ENCODE measurements at places on chromosomes 12 and 14.

GRCh38 chr14:100824901-100825712, 811 bp upstream of the MEG3 start:
- DNase-seq = no peak

- DNase-seq = no peak
Observed at GRCh38 chr14:69713993-69714679, 52.8 kb upstream of the SRSF5 start.

GRCh38 chr12:2696136-2696535, 98.6 kb upstream of the FKBP4 start:
- DNase-seq = no peak

GRCh38 chr12:45773747-45774146, 44.2 kb downstream of the ARID2 start:
- no peak for DNase-seq

DNA sequence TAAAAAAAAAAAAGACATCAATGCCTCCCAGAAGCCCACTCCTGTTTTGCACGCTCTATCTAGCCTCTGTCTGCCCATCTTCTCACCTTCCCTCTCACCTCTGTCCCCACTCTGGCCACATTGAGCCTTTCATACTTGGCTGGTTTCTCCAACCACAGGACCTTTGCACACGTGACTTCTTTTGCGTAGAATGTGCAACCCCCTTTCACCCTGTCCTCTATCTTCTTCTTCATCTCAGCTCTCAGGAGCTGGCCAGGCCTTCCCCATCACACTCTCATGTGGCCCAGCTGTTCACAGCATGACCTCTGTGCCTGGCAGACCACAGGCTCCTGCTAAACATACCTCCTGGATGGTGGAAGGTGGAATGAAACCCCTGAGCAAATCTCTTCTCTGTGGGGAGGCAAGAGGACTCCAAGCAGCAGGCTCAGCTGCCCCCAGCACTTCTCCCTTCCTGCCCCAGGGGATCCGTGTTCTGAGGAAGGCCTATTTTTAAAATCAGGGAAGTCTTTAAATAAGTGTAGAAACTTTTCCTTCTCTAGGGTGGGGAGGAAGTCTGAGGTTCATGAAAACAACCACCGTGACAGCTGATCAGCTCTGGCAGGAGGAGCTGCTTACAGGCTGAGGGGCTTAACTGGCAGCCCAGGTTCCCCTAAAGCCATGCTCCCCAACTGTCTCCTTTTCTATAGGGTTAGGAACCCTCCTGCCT, 11.6 kb downstream of the HVCN1 start:
- no peak for DNase-seq

GRCh38 chr14:98947911-98948595, 323.9 kb downstream of the BCL11B start:
- DNase-seq = no peak

DNA sequence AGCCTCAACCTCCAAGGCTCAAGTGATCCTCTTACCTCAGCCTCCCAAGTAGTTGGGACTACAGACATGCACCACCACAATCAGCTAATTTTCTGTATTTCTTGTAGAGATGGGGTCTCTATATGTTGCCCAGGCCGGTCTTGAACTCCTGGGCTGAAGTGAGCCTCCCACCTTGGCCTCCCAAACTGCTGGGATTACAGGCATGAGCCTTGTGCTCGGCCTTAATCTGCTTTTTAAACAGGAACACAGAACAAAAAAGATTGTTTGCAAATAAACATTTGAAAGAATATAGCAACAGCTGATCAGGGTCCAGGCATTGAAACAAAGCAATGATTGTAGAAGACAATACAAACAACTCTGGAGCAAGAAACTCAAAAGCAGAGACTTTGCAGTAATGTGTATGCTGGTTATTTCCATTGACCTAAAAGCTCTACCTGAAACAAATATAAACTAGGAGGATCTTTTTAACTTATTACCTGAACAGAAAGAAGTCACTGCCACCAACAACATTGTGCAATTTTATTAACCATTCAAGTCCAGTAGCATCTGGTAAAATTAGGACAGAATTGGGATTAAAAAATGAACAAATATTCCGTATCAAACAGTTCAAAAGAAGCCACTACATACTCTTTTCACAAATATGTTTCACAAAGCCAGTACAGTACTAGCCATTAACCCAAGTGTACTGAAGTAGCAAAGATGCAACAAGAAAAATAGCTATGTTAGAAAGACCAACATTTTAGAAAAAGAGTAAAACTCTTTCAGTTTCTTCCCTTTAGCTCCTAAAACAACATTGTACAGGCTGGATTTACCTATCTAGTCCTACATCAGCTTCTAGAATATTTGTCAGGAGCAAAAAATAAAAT, 14.2 kb downstream of the AMN1 start:
- DNase-seq = no peak

DNA sequence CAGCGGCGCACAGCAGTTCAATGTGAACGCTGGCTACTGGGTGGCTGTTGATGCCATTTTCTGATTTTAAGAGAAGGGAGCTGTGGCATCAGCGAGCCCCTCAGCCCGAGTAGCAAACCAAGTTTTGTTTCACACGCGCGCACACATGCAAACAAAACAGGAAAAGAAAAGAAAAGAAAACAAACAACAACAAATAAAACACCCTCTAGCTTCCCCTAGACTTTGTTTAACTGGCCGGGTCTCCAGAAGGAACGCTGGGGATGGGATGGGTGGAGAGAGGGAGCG, 540 bp downstream of the PAX9 start:
- DNase-seq = no peak

GRCh38 chr14:57227083-57227482, 41.6 kb downstream of the EXOC5 start:
- DNase-seq = no peak

- DNase-seq = peak; percentile 91
Observed at GRCh38 chr12:123436017-123436964, at the start of gene RILPL2. Gene RILPL2 (minus strand): TSS chr12:123436684. CDS start chr12:123436420, 264 bp downstream.

GRCh38 chr14:44847526-44848309, 114.0 kb downstream of the KLHL28 start:
- DNase-seq = no peak

DNA sequence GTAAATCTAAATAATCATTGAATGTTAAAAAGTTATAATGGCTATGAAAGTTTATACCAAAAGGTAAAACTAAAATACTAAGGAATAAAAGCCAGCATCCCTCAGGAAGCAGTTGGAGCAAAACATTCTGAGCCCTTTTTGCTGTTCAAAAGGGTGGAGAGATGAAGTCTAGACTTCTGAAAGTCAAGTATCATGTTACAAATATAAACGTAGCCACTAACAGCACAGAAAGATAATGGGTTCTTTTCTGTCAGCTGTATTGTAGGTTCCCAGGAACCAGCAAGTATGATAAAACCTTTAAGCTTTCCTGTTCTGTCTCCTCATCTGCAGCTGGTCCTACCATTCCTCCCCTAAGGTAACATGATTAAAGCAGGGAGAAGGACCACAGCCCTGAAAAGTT, 16.4 kb upstream of the PLD4 start:
- DNase-seq = no peak

DNA sequence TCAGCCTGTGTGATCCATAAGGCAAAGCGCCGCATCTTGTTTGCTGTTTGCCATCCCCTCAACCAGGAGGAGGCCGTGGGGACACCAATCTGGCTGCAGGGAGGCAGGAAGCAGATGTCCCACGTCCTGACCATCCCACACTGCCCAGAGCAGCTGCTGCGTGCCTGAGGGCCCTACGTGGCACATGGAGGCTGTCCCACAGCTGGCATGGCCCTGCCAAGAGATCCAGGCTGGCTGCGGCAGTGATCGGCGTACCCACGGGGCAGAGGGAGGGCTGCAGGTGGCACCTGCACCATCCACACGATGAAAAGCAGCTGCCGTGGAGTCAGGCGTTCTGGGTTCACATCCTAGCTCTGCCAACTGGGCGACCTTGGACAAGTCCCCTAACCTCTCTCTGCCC, 42.0 kb downstream of the NCOR2 start:
- no peak for DNase-seq

GRCh38 chr12:97466000-97466399, 3.4 kb downstream of the RMST start:
- no peak for DNase-seq

DNA sequence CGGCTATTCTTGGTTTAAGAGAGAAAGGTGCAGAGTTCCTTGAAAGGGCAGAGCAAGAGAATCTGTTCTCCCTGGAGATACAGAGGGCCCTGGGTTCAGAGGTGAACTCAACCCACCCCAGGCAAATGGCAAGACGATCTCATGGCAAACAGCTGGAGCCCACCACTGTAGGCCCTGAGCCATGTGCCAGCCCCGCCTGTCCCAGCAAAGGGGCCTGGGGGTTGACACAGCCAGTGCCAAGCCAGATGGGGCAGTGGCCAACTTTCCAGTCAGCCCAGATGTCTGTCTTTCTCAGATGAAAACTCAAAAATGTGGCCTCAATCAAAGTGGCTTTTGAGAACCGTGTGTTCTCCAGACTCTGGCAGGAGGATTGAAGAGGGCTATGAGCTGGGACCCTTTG, 51.8 kb downstream of the ISCA2 start:
- DNase-seq = no peak

GRCh38 chr14:60773558-60773957, 39.0 kb downstream of the MNAT1 start:
- no peak for DNase-seq

DNA sequence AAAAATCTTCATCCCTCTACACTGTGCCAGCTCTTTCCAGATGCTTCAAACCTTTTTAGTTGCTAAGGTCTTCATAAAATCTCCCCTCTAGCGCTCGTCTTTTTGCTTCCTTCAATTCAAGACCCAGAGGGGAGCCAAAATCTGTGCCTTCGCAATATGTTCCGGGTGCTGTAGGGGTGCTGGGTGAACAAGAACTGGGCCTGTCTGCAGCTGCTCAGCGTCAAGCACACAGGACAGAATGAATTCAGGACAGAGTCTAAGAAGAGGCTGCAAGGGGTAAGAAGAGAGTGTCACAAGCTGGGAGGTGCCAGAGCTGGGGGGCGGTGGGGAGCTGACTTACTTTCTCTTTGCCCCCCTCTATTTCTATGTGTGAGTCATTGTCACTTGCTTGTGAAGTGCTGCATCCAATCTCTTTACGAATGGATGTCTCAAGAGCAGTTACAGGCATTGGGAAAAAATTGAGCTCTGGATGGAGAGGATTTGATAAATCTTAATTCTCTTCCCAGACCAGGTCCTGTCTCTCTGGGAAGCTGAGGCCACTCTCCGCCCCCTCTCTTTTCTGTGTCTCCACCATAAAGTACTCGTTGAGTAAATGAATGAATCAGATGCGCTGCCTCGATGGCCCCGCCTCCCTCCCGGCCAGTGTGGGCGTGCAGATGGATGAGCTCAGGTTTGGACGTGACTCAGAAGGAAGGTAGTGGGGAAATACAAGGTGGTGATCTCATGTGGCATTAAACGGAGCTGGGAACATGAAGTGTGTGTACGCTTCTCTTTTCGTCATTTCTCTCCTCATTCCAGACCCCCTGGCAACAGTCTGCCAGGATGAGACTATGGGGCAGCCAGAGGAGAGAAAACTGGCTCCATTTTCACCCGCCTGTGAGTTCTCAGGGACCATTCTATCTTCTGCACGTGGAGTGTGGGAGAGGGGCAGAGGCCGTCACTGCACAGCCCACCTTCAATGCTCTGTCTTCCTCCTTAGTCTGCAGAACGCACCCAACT, 91.3 kb downstream of the TSPAN9 start:
- DNase-seq = peak; percentile 34

GRCh38 chr12:100566887-100567637, 6.4 kb upstream of the GAS2L3 start:
- DNase-seq = no peak

DNA sequence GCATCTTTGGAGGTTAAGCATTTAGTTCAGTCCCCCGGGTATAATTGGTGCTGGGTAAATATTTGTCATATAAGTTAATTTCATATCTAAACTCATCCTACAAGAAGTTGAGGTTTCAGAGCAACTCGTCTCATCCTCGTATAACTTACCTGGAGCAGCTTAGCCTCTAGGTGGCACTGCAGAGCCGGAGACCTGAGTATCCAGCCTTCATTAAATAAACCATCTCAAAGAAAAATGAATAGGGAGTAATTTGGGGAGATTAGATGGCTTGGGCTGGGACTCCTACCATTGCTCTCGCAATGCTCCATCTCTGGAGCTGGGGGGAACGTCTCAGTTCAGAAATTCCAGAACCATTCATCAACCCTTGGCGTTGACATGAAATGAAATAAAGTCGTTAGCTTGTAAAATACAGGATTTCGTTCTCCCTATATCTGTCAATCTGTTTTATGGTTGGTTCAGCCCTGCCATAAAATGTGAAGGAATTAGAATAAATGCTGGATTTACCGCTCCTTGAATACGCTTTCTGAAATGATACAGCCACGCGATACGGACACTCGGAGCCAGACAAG, 122.9 kb upstream of the TMEM132D start:
- peak; percentile 32 for DNase-seq

All from activated CD4-positive, CD25-positive, alpha-beta regulatory T cell treated with anti-CD3 and anti-CD28 coated beads, Interleukin-2, amount 50 U/mL, for 72 hours (primary cell).